HAP-1 (cell line): ENCODE measurements at places on chromosomes 12 and 14.

DNA sequence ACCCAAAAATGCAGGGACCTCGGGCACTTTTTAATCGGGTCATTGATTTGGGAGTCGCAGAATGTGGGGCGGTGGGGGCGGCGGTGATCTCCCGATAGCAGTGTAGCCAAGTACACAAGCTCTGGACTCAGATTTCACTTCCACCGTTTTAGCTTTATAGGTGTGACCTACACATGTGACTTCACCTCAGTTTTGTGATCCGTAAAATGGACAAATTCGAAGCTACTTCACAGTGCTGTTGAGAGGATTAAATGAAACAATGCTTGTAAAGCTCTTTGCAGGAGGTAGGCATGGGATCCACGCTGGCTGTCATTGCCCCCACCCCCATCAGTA is 478 bp downstream of the RITA1 start:
- DNase-seq, result peak; percentile 14

- DNase-seq, result no peak
These were observed 212.8 kb upstream of the KITLG start for GRCh38 chr12:88793096-88793495.

DNA sequence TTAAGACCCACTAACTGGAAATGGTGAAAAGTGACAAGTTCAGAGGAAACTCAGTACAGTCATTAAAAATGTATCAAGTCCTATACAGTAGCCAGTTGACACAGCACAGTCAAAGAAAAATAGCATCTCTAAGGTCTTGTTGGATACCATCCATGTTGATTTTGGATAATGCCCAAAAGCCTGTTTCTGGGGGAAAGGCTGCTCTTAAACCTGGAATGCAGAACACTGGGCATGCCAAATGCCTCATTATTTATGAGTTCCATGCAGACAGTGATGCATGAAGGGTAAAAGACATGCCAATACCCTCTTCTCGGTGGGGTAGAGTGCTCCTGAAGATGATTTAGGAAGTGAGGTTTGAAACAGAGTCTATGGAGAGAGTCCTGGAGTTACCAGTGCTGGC is 29.6 kb downstream of the KCNK13 start:
- no peak for DNase-seq

GRCh38 chr14:22842211-22843122 is 6.1 kb downstream of the MMP14 start:
- DNase-seq, result no peak

- no peak for DNase-seq
These were observed 25.5 kb downstream of the ITGA7 start for GRCh38 chr12:55682087-55682796.

- DNase-seq, result no peak
These were observed 45.4 kb upstream of the NEDD1 start for GRCh38 chr12:96861656-96862055.

GRCh38 chr14:63782683-63783389 is 55.0 kb upstream of the SGPP1 start:
- DNase-seq, result no peak

- no peak for DNase-seq
These were observed 9.3 kb downstream of the RILPL2 start for GRCh38 chr12:123427036-123427769.

DNA sequence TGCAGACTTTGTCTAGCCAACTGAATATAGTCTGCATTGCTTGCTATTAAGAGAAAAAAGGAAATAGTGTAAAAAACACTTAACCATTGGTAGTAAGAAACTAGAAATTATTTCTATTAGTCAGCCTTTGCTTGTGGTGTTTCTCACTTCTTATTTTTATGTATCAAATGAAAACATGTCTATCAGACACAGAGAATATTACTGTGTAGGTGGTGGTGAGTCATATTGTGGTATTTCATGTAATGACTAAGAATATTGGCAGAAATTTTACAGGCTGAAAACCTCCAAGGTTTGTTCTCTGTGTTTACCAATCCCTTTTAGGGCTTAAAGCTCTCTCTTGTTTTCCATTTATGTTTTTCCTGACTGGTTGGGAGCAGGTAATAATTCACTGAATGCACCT is 87.2 kb downstream of the DAAM1 start:
- no peak for DNase-seq

GRCh38 chr12:67562513-67563287 is 85.8 kb upstream of the DYRK2 start:
- DNase-seq, result no peak

DNA sequence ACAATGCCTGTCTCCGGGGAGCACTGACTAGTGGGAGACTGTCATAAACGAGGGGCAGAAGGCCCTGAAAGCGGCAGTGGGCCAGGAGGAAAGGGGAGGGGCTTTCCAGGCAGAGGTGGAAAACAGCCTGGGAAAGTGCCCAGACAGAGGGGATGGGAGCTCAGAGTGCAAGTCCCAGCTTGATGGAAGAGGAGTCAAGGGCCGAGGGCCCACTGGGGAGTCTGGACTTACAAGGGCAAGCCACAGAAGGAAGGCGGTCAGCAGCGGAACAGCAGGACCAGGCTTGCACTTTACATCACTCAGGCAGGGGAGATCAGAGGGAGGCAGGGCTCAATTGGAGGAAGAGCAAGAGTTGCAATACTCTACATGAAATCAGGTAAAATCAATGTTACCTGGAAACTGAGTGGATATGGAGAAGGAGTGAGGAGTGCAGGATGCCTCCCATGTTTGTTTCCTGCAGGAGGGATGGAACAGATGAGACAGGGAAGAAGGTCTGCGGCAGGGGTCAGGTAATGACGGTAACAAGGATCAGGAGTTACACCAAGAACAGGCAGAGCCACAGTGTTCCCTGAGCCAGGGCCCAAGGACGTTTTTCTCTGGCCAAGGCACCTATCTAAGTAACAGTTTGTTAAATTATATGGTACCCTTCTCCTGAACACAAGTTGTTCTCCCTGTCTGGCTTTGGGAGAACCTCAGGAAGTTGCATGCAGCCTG is 23.8 kb downstream of the PXN start:
- no peak for DNase-seq
